ENCODE measurements at places on chromosomes 12 and 14. TPM values are rescaled to one million over a fixed set of nuclear protein-coding genes. Genes with fewer than 3 reads are reported as not detected.

- no peak for DNase-seq
Measured at GRCh38 chr12:15649347-15649746, 139.8 kb downstream of the EPS8 start.

DNA sequence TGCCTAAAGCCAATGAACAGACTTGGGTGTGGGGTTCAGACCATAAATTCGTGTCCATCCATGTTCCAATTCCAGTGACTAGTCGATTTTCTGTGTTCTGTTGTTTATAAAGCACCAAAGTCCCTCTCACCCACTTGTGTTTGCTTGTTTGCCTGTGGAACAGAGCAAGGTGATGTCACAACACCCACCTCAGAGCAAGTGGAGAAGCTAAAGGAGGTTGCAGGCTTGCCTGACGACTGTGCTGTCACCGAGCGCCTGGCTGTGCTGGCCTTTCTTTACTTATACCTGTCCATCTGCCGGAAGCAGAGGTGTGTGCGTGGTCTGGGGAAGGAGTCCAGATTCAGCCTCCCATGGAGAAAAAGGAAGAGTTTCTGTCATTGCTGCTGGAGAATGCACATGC lies 6.0 kb downstream of the MVK start:
- DNase-seq: no peak

GRCh38 chr12:6604259-6605029 lies 2.7 kb downstream of the CHD4 start:
- DNase-seq: no peak

DNA sequence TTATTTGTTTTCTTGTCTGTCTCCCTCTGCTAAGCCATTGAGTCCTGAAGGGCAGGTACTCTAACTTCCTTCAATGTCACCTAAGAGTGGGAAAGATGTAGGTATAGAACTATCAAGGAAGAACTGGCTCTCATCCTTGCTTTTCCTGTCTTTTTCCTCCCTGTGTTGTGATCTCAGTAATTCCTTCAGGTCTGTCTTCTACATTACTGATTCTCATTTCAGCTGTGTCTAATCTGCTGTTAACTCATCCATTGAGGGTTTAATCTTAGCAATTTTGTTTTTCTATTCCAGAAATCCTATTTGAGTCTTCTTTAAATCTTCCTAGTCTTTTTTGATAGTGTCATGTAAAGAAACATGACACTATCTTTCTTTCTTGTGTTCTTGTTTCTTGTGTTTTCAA lies 124.5 kb upstream of the PLXNC1 start:
- no peak for DNase-seq

SRGAP1 gene
- total RNA-seq: 15.9 TPM

CLEC4D gene
- 0.39 TPM for total RNA-seq

EIF2S3B gene
- 0.22 TPM for total RNA-seq

Measured in mucosa of descending colon (tissue), 3 donors.